Eye (tissue), 1 donor: ENCODE measurements at places on chromosomes 11 and 22.

- DNase-seq, result no peak
Observed at GRCh38 chr11:15716550-15716949, 601.8 kb downstream of the INSC start.

DNA sequence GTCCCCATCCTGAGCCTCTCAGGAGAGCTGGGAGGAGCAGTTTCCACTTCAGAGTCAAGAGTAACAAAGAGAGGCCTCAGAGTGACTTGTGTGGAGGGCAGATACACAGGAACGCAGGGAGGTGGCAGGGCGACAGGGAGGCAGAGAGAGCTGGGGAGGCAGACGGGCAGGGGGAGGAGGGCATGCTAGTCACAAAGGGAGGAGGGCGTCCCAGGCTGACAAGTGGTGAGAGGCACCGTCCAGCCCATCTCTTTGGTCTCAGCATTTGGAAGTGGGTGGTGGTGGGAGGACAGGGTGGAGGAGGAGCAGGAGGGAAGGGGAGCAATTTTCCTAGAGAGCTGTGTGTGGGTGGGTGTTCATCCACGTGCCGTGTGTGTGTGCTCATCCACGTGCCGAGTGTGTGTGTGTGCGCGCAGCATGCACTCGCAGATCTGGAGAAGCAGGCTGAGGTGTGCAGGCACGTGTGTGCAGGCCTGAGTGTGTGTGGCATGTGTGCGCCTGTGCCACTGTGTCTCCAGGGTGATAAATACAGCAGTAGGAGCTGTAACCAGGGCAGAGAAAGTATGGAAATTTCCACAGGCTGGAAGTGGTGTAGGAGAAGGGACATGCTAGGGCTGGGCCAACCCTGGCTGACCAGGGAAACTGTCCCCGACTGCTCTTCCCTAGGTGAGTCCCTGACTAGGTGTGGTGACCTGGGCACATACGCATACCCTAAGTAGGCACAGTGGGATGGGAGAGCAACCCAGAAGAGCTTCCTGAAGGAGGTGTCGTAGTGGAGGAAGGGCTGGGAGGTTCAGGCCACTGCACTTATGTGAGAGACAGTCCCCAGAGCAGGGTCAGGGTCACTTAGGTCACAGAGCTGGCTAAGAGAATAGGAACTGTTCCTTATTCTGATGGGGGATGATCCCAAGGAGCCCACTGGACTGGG is 7.3 kb upstream of the PDE2A start:
- no peak for DNase-seq

- no peak for DNase-seq
Observed at GRCh38 chr11:74370123-74370522, 28.1 kb downstream of the PGM2L1 start.

GRCh38 chr22:22878801-22879674 is 8.6 kb upstream of the IGLL5 start:
- no peak for DNase-seq

- no peak for DNase-seq
Observed at GRCh38 chr11:131099746-131100145, 183.5 kb upstream of the SNX19 start.

- DNase-seq, result no peak
Observed at GRCh38 chr11:20000022-20000350, 160.3 kb downstream of the DBX1 start.

GRCh38 chr22:32342977-32343376 is 14.7 kb upstream of the RFPL3 start:
- DNase-seq, result no peak

DNA sequence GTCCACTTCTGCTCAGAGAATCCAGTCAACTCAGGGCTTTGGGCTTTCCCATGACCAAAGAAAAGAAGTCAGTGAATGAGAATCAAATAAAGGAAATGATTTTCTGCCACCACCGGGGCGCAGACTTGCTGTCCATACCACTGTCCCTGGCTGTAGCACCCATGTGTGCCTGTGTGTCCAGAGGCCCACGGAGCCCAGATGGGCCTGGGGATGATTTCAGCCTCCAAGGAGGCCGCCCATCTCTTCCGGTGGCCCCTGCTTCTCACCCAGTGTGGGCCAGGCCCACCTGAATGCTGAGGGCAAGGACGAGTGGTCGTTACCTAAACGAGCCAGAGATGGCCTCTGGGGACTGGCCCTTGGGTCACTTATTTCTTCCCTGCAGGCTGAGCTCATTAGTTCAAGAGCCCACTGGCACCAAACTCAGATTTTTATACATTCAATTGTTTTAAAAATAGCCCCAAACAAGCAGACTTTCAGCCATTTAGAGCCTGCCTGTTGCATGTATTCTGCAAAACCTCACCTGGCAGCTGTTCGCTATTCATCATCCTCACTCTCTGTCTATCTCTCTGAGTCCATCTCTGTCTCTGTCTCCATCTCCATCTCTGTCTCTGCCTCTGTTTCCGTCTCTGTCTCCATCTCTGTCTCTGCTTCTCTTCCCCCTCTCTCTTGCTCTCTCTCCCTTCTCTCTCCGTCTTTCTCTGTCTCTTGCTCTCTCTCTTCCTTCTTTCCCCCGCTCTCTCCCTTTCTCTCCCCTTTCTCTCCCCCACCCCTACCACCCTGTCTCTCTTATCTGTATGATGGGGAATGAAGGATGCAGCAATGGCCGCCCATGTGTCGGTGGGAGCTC is 24.2 kb downstream of the KRTAP5-5 start:
- no peak for DNase-seq

- no peak for DNase-seq
Observed at GRCh38 chr22:26031641-26032040, 137.6 kb upstream of the SEZ6L start.

GRCh38 chr11:61011950-61012736 is 40.7 kb downstream of the CD6 start:
- no peak for DNase-seq

- DNase-seq, result no peak
Observed at GRCh38 chr11:103662880-103663279, 373.6 kb upstream of the DDI1 start.

DNA sequence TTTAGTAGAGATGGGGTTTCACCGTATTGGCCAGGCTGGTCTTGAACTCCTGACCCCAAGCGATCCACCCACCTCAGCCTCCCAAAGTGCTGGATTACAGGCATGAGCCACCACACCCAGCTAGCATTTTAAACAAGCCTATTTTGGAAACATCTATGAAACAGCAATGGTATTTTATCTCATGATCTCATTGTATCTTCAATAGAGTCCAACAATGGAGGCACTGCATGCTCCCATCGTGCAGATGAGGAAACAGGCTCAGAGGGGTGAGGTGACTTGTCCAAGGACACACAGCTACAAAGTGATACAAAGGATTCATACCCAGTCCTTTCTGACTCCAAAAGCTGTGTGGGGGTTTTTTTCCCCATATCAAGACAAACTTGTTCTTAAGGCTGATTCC is 39.0 kb upstream of the RTL6 start:
- no peak for DNase-seq

GRCh38 chr11:121291896-121292494 is 576 bp upstream of the SC5D start:
- DNase-seq, result no peak

- DNase-seq, result peak; percentile 71
Observed at GRCh38 chr11:1863352-1864216, 10.7 kb downstream of the LSP1 start.

DNA sequence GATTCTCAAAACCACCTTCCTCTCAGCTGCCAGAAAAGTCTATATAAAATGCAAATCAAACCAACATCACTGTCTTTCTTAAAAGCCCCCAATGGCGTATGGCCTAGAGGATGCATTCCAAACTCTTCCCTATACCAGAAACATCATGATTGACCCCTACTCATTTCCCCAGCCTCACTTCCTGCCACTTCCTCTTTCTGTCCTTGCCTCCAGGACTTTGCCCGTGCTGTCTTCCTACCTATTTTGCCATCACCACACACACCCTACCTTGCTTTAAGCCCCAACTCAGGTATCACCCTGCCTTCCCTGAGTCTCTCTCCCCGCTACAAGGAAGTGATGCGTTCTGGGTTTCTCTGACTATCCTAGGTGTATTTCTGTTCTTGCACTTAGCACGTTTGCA is 8.1 kb downstream of the POU2AF2 start:
- DNase-seq, result no peak

- no peak for DNase-seq
Observed at GRCh38 chr22:42937164-42937843, 77.6 kb downstream of the PACSIN2 start.

- DNase-seq, result no peak
Observed at GRCh38 chr11:46892109-46892508, 26.2 kb downstream of the LRP4 start.

GRCh38 chr11:91373497-91373896 is 851.1 kb upstream of the FAT3 start:
- no peak for DNase-seq

GRCh38 chr11:128906185-128907050 is 15.3 kb downstream of the KCNJ5 start:
- no peak for DNase-seq

- DNase-seq, result no peak
Observed at GRCh38 chr22:39871008-39871798, 22.4 kb downstream of the ENTHD1 start.

DNA sequence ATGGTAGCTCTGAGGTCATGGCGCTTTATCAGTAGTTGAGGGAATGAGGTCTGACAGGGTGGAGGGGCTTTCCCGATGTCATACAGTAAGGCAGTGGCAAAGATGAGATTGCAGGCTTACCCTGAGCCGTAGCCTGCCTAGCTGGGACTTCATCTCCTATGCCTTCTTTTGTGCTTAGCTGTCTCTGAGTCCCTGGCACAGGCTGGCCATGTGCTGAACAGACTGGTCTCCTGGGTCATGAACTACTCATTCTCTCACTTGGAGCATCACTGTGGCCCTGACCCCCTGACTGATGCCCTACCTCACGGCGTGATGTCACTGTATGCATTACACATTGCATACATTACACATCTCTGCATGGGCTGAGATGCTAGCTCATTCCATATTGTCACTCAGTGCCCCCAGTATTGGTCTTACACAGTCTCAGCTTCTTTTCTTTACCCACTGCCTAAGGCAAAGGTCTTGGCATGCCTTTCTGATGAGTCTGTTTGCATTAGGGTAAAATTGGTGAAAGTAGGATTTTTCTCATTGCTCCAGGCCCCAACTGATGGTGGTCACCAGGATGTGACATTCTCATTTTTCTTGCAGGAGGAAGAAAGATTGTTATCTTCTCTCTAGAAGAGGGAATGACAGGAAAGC is 389.4 kb upstream of the CADM1 start:
- no peak for DNase-seq

- no peak for DNase-seq
Observed at GRCh38 chr11:64156235-64157011, 9.5 kb downstream of the MACROD1 start.

DNA sequence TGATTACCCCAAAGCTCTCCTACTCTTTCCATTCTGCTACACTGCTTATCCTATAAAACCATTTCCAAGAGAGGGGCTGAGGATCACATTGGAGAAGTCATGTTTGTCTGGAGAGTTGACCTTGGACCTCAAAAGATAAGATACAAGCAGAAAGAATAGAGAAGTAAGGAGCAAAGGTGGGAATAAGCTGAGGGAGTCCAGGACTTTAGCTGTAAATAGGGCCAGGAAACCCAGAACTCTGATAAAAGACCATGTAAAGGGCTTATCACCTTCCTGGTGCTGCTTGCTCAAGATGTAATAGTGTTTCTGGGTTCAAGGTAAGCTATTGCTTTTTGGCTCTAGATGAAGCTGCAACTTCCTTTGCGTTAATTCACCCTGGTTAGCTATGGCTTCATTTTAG is 32.8 kb upstream of the CCDC90B start:
- no peak for DNase-seq

DNA sequence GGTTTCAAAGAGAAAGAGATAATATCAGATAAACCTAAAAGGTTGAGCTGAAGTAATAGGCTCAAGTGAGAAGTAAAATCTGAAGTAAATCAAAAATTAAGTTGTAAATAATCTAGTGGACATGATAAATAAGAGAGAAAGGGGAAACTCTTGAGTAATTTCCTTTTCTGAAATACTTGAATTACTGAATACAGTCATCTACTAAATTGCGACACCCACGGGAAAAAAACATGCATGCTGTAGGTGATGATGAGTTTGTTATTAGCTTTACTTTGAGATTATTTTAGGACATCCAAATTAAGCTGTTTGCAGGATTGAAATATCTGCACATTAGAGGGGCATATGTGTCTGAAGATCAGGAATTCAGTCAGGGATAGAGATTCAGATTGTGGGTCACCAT is 50.0 kb upstream of the CARD18 start:
- DNase-seq, result no peak

DNA sequence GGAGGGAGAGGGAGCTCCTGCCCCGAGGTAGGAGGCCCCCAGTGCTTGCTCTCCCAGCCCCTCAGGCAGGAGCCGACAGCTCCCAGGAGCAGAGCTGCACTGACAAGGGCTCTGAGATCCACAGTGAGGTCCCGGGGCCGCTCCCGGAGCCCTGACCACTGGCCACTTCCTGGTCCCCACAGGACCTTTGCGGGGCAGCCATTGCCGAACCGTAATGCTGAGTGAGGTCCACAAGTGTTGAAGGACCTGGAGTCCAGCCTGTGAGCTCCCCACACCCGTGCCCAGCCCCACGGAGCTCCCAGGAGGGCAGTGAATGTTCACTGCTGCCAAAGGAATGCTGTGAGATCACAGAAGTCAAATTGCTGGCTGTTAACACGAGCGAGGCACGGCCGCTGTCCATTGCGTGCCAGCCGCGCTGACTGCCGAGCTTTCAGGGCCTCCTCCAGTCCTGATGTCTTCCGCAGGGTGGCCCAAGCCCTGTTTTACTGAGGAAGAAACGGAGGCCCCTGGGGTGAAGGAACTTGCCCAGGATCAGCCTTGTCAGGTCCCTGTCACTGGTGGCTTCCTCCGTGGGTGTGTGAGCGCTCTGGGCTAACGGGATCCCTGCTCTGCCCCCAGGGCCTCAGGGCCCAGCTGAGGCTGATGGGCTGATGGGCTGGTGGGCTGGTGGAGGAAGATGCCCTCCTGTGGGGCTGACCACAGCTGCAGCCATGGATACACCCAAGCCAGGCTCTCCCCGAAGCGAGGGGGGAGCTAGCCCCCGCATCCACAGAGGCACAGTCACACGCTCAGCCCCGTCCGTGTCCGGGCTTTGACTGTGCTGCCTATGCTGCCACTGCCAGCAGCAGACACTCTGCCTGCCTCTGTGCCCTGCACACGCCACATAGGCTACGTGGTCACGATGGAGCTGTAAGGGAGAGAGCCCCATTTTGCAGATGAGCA is 70.8 kb downstream of the WNT7B start:
- peak; percentile 75 for DNase-seq

- DNase-seq, result no peak
Observed at GRCh38 chr11:72305077-72305476, 61.1 kb upstream of the PHOX2A start.

- no peak for DNase-seq
Observed at GRCh38 chr11:12478743-12479142, 101.4 kb downstream of the PARVA start.

DNA sequence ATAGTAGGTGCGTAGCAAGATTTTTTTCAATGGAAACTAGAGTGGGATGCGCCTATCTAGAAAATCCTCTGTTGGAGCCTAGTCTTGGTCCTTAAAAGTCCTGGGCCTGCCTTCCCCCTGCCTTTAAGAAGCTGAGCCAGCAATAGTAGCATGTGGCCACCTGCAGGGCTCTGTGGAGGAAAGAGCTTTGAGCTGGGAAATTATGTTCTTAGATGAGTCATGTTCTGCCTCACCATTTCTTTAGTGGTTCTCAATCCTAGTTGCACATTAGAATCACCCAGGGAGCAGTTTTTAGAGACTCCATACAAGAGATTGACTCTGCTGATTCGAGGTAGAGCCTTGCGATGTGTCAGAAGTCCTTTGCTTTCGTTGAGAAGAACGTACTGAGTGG is 133.5 kb downstream of the COMMD9 start:
- DNase-seq, result no peak

- no peak for DNase-seq
Observed at GRCh38 chr11:110679323-110679975, 32.8 kb downstream of the ARHGAP20 start.
